ENCODE measurements at places on chromosomes 2 and 18.

DNA sequence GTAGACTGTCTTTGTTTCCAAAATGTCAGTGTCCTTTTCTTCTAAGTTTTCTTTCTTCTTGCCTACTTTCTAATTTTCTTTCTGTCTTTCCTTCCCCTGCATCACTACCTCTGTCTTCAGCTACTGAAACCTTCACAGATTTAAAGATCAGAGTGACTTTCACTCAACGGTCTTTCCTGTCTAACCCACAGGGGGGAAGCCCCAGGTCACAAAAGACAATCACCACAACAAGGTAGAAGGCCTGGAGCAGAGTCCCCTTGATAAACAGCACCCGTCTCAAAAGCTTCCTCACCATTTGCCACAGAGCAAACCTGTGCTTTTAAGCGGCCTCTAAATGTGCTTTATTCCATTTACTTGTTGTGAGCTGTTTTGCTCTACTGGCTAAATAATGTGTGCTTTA is 665.4 kb downstream of the BCL11A start:
- DNase-seq: no peak
- no peaks in the 10 kb centered on the region for H3K4me1 ChIP-seq
- H3K4me3 ChIP-seq: no peak overlapping the region
- no peaks in the 10 kb centered on the region for H3K36me3 ChIP-seq
- no peaks in the 10 kb centered on the region for H3K27me3 ChIP-seq

DNA sequence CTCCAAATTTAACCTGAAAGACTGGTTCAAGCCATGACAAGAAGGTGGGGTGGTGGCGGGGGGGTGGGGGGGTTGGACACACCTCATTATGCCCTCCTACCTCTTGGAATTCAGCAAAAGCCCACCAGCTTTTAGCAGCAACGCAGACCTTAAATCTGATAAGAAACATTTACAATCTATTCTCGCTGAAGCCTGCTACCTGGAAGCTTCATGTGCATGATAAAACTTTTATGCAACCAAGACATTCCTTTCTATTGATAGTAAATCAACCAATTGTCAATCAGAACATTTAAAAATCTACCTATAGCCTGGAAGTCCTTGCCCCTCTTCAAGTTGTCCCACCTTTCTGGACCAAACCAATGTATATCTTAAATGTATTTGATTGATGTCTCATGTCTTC is 113.6 kb upstream of the FAM98A start:
- no peaks in the 10 kb centered on the region for H3K27me3 ChIP-seq
- H3K36me3 ChIP-seq: no peaks in the 10 kb centered on the region
- no peak overlapping the region for H3K27ac ChIP-seq
- no peak for DNase-seq
- no peak overlapping the region for H3K4me3 ChIP-seq
- no peaks in the 10 kb centered on the region for H3K4me1 ChIP-seq

GRCh38 chr2:101509499-101510284 is 34.8 kb upstream of the RFX8 start:
- no peaks in the 10 kb centered on the region for H3K36me3 ChIP-seq
- H3K27me3 ChIP-seq: no peaks in the 10 kb centered on the region
- H3K27ac ChIP-seq: no peak overlapping the region
- no peaks in the 10 kb centered on the region for H3K4me1 ChIP-seq
- no peak for DNase-seq
- no peak overlapping the region for H3K4me3 ChIP-seq

DNA sequence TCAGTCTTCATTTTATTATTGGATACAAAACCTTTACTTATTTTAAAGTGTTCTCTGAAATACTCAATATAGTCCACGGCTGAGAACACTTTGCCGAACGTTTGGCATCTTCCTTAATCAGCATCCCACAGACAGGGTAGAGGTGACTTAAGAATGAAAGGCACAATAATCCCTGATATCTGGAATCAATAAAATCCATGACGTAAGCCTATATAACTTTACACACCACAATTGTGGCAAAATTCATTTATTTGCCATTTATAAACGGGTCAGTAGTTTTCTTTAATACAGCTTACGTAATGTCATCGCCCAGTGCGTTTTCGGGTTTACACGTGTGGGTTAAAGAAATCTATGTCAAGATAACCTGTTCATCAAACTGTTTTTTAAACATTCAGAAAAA is 1.3 kb downstream of the MGAT4A start:
- H3K27me3 ChIP-seq: no peaks in the 10 kb centered on the region
- peak overlapping the region; percentile 64 for H3K4me3 ChIP-seq
- H3K4me1 ChIP-seq: peaks cover 57% of the 10 kb centered on the region
- peak overlapping the region; percentile 22 for H3K27ac ChIP-seq
- H3K36me3 ChIP-seq: peaks cover 4% of the 10 kb centered on the region

GRCh38 chr2:8563814-8564474 is 117.9 kb upstream of the ID2 start:
- no peaks in the 10 kb centered on the region for H3K4me1 ChIP-seq
- no peak overlapping the region for H3K27ac ChIP-seq
- no peak for DNase-seq

GRCh38 chr18:13416208-13416607 is 197.6 kb downstream of the LDLRAD4 start:
- DNase-seq: peak; percentile 70
- H3K4me3 ChIP-seq: no peak overlapping the region
- no peaks in the 10 kb centered on the region for H3K27me3 ChIP-seq
- no peak overlapping the region for H3K27ac ChIP-seq
- peaks cover 7% of the 10 kb centered on the region for H3K4me1 ChIP-seq

GRCh38 chr18:5995626-5996025 is 100.3 kb upstream of the TMEM200C start:
- H3K27ac ChIP-seq: no peak overlapping the region
- H3K27me3 ChIP-seq: no peaks in the 10 kb centered on the region
- no peak for DNase-seq
- no peaks in the 10 kb centered on the region for H3K36me3 ChIP-seq
- no peaks in the 10 kb centered on the region for H3K4me1 ChIP-seq

- H3K4me3 ChIP-seq: no peak overlapping the region
- DNase-seq: peak; percentile 76
- H3K27me3 ChIP-seq: no peaks in the 10 kb centered on the region
- no peaks in the 10 kb centered on the region for H3K36me3 ChIP-seq
- peak overlapping the region; percentile 71 for H3K27ac ChIP-seq
Observed at GRCh38 chr2:96241900-96242611, 23.7 kb downstream of the TMEM127 start.

DNA sequence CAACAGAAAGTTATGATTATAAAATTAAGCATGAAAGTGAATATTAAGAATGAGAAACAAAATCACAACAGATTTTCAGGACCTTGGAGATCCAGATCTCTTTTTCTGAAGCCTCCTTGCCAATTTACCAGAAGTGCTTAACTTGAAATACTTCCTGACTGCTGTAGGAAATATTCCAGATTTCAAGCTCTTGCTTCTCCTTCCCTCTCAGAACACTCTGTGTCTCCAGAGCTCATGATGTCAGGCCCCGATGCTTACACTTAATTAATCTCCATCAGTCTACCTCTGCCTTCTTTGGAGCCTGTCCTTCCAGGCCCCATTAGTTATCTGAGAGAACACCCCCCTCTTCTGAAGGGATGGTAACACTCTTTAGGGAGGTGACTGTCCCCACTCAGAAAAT is 20.7 kb upstream of the NT5C1B start:
- DNase-seq: no peak
- H3K4me1 ChIP-seq: no peaks in the 10 kb centered on the region
- H3K27me3 ChIP-seq: peaks cover 2% of the 10 kb centered on the region
- H3K4me3 ChIP-seq: no peak overlapping the region
- H3K27ac ChIP-seq: no peak overlapping the region

DNA sequence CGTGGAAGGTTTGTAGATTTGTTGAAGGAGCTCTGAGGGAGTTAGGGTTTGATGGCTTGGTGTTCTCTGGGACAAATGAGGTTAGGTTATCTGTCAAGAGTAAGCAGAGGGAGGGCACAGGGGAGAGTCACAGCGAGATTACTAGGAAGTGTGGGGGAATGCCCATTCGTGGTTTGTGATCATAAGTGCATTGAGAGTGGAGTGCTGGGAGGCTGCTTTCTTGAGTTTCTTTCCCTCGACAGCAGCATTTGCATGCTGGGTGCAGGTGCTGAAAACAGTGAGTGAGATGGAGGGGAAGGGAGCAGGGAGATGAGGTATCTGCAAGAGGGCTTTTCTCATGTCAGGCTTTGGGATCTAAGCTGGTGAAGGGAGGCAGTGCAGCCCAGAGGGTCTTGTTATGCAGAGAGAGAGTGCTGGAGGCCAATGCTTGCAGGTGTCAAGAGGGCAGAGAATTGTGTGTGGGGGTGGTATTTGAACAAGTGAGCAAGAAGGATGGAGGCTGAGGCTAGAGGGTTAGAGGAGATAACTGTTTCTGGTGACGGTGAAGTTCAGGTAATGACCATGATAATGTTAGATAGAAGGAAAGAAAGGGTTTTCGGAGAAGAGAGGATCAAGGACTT is 8.8 kb downstream of the RALB start:
- H3K27me3 ChIP-seq: no peaks in the 10 kb centered on the region
- no peak for DNase-seq
- no peak overlapping the region for H3K4me3 ChIP-seq

GRCh38 chr2:123528996-123529707 is 495.9 kb upstream of the CNTNAP5 start:
- no peak for DNase-seq
- H3K27me3 ChIP-seq: no peaks in the 10 kb centered on the region
- no peaks in the 10 kb centered on the region for H3K4me1 ChIP-seq
- no peak overlapping the region for H3K27ac ChIP-seq
- H3K36me3 ChIP-seq: no peaks in the 10 kb centered on the region
- no peak overlapping the region for H3K4me3 ChIP-seq

- no peak overlapping the region for H3K27ac ChIP-seq
- no peaks in the 10 kb centered on the region for H3K27me3 ChIP-seq
- DNase-seq: no peak
- H3K36me3 ChIP-seq: no peaks in the 10 kb centered on the region
- no peak overlapping the region for H3K4me3 ChIP-seq
Observed at GRCh38 chr2:120368086-120368485, 22.1 kb downstream of the INHBB start.

GRCh38 chr2:159118115-159118858 is 149.8 kb downstream of the TANC1 start:
- no peak overlapping the region for H3K4me3 ChIP-seq
- peak; percentile 88 for DNase-seq
- H3K4me1 ChIP-seq: peaks cover 18% of the 10 kb centered on the region
- peak overlapping the region; percentile 21 for H3K27ac ChIP-seq
- H3K27me3 ChIP-seq: no peaks in the 10 kb centered on the region
- H3K36me3 ChIP-seq: peaks cover 4% of the 10 kb centered on the region

GRCh38 chr2:21011876-21012556 is 31.9 kb downstream of the APOB start:
- H3K4me1 ChIP-seq: no peaks in the 10 kb centered on the region
- H3K4me3 ChIP-seq: no peak overlapping the region
- H3K36me3 ChIP-seq: no peaks in the 10 kb centered on the region

DNA sequence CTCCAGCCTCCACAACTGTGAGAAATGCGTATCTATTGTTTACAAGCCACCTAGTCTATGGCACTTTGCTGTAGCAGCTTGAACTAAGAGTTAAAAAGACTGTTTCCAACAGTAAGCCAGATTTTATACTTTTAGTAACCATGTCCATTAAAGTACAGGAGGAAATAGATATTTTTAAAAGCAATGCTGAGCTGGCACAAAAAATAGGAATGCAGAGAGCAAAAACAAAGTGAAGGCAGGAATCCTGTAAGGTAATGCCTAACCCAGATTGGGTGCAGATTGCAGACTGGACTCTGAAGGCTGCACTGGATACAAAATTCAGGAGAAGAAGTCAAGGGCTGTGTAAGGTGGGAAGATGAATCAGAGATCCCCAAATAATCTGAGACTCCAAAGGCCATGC is 55.5 kb downstream of the SH3YL1 start:
- no peak overlapping the region for H3K27ac ChIP-seq
- no peak for DNase-seq
- no peak overlapping the region for H3K4me3 ChIP-seq
- H3K36me3 ChIP-seq: no peaks in the 10 kb centered on the region
- H3K27me3 ChIP-seq: no peaks in the 10 kb centered on the region

GRCh38 chr2:216571909-216572513 is 61.2 kb upstream of the IGFBP2 start:
- H3K4me1 ChIP-seq: no peaks in the 10 kb centered on the region
- H3K36me3 ChIP-seq: no peaks in the 10 kb centered on the region
- no peak overlapping the region for H3K27ac ChIP-seq
- no peak overlapping the region for H3K4me3 ChIP-seq
- no peak for DNase-seq

GRCh38 chr2:112737542-112738232 is 16.9 kb downstream of the NT5DC4 start:
- no peak for DNase-seq
- peaks cover 21% of the 10 kb centered on the region for H3K36me3 ChIP-seq
- no peak overlapping the region for H3K4me3 ChIP-seq
- H3K27me3 ChIP-seq: no peaks in the 10 kb centered on the region

GRCh38 chr2:28327581-28327955 is 65.1 kb upstream of the FOSL2 start:
- no peak overlapping the region for H3K4me3 ChIP-seq
- no peaks in the 10 kb centered on the region for H3K27me3 ChIP-seq
- no peaks in the 10 kb centered on the region for H3K36me3 ChIP-seq
- H3K4me1 ChIP-seq: no peaks in the 10 kb centered on the region
- no peak overlapping the region for H3K27ac ChIP-seq
- no peak for DNase-seq

- peak overlapping the region; percentile 96 for H3K27ac ChIP-seq
- DNase-seq: peak; percentile 13
- no peaks in the 10 kb centered on the region for H3K27me3 ChIP-seq
- H3K4me1 ChIP-seq: peaks cover 45% of the 10 kb centered on the region
Observed at GRCh38 chr18:77100751-77101355, 31.7 kb downstream of the MBP start.

GRCh38 chr18:58520969-58521368 is 107.9 kb downstream of the ALPK2 start:
- H3K27ac ChIP-seq: no peak overlapping the region
- no peaks in the 10 kb centered on the region for H3K36me3 ChIP-seq
- H3K27me3 ChIP-seq: peaks cover 15% of the 10 kb centered on the region

- H3K36me3 ChIP-seq: no peaks in the 10 kb centered on the region
- H3K4me3 ChIP-seq: no peak overlapping the region
- no peak overlapping the region for H3K27ac ChIP-seq
- DNase-seq: no peak
- H3K4me1 ChIP-seq: no peaks in the 10 kb centered on the region
Observed at GRCh38 chr18:50231621-50232020, 34.7 kb downstream of the CFAP53 start.

DNA sequence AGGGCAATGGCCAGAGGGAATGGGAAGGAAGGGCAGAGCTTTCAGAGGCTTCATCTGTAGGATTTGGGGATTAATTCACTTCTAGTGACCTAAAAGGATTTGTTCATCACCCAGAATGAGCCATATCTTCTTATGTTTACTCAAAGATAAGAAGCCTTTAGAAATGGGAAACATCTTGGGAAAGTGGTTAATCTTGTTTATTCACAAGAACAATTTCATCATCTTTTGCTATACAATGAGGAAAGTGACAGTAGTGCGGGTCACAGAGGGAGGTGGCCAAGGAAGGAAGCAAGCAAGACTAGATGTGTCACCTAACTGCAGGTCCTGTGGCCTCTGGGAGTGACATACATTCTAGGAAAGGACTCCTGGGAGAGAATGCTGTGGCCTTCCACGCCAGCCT is 140.4 kb upstream of the ALPP start:
- no peaks in the 10 kb centered on the region for H3K27me3 ChIP-seq
- H3K4me1 ChIP-seq: no peaks in the 10 kb centered on the region
- no peak overlapping the region for H3K27ac ChIP-seq

Data from endothelial cell of umbilical vein (primary cell).